Mesothelial cell of epicardium (in vitro differentiated cells): ENCODE measurements at places on chromosomes 5 and 9.

DNA sequence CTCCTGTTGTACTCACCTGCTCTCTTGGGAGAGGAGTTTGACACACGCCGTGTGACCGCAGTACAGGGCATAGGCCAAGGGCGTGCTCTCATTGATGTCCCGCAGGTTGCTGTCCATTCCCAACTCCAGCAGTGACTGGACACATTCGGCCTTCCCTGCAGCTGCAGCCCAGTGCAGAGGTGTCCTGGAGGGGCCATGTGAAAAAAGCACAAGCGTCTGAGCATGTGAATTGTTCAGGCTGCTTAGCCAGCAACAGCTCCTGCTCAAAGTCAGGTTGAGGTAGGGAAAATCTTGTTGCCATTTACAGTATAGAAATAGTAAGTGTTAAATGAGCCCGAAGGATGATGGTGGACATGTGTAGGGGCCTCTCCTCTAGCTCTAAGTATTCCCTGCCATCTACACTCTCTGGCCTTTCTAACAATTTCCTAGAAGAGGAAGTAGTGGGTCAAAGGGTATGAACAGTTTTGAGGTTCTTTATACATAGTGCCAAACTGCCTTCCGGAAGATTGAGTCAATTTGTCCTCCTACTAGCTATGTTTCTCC lies 116.5 kb downstream of the ANKRD55 start:
- H3K4me1 ChIP-seq = peaks cover 10% of the 10 kb centered on the region
- no peak overlapping the region for H3K4me3 ChIP-seq
- no peaks in the 10 kb centered on the region for H3K36me3 ChIP-seq
- H3K27ac ChIP-seq = no peak overlapping the region

GRCh38 chr5:173963867-173964441 lies 25.0 kb upstream of the C5orf47 start:
- peak overlapping the region; percentile 83 for H3K27ac ChIP-seq
- no peak for DNase-seq
- peaks cover 24% of the 10 kb centered on the region for H3K4me1 ChIP-seq
- H3K36me3 ChIP-seq = no peaks in the 10 kb centered on the region
- no peaks in the 10 kb centered on the region for H3K27me3 ChIP-seq
- peak overlapping the region; percentile 64 for H3K4me3 ChIP-seq

DNA sequence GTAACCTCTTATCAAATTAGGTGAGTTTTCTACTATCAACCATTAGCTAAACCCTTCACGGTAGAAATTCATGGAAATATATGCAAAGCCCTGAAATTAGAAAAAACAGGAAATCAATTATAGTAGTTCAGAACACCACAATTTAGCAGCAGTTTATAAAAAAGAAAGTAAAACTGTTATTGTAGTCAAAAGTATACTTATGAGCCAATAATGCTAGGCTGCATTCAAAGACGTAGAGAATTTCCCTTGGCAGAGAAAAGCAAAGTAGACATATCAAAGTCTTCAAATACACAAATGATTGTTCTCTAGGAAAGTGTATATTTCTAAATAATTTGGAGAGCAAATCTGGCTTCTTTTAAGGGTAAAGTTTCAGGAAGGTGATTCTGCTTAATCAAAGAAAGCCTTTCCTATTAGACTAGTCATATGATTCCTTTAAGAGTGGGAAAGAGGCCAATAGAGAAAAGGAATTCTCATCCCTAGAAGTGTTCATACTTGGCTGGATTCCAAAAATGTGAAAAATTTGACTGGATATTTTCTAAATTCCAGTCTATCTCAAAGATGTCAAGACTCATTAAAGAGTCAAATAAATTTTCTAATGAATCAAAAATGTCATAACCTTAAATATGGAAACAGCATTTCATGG lies 185.5 kb downstream of the SMC2 start:
- H3K4me3 ChIP-seq = no peak overlapping the region
- H3K27me3 ChIP-seq = peaks cover 11% of the 10 kb centered on the region
- no peak for DNase-seq
- peak overlapping the region; percentile 80 for H3K27ac ChIP-seq

DNA sequence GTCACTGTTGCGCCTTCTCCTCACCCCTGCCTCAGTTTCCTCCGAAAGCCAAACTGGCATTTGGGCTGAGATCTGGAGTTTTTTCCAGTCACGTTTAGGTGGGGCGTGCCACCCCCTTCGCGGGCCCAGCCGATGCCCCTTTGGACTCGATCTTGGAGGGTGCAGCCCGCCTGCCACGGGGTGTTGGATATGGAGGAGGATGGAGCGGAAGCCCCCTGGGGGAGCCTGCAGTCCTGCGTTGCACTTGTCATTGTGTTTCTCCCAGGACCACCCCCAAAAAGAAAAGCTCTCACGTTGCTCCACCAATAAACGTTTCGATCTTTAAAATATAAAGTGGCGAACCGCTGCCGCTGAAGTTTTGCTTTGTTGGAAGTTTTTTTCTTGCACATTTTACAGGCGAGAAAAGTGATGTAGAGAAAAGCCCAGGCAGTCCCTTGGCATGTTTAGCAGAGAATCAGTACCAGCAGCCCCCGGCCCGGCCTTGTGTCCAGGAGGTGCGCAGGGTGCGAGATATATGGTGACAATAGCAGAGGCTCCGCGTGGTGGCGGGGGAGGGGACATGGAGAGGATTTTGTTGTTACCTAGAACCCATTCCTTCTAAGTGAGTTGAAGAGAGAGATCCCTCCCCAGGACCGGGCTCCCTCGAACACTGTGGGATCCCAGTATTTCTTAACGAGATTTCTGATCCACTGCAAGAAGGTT lies 681 bp downstream of the F2R start:
- peaks cover 18% of the 10 kb centered on the region for H3K4me1 ChIP-seq
- peak; percentile 25 for DNase-seq
- H3K4me3 ChIP-seq = peak overlapping the region; percentile 85
- peak overlapping the region; percentile 30 for H3K27ac ChIP-seq
- peaks cover 25% of the 10 kb centered on the region for H3K27me3 ChIP-seq

DNA sequence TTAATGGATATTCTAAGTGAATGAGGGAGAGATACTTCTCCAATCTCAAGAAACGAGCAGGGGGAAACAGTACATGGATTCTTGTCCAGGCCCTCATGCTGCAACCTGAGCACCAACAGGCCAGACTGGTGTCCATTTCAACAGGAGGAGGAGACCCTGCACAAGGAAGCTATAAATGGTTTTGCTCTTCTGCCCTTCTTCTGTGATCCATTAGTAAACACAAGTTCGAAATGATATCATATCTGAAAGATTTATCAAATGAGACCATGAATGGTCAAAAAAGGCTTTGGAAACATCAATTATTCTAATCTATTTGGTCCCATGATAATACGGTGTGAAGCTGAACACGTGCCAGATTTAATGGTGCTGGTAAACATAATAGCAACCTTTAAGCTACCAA lies 109.8 kb downstream of the NR6A1 start:
- H3K4me3 ChIP-seq = peak overlapping the region; percentile 65
- no peaks in the 10 kb centered on the region for H3K27me3 ChIP-seq
- peak overlapping the region; percentile 96 for H3K27ac ChIP-seq
- peaks cover 12% of the 10 kb centered on the region for H3K36me3 ChIP-seq
- DNase-seq = no peak

- DNase-seq = no peak
- no peaks in the 10 kb centered on the region for H3K27me3 ChIP-seq
- no peaks in the 10 kb centered on the region for H3K4me1 ChIP-seq
- H3K4me3 ChIP-seq = no peak overlapping the region
- H3K27ac ChIP-seq = no peak overlapping the region
- no peaks in the 10 kb centered on the region for H3K36me3 ChIP-seq
Measured at GRCh38 chr9:116998305-116998704, 311.2 kb downstream of the TRIM32 start.

GRCh38 chr5:123000731-123001130 lies 35.8 kb downstream of the PPIC start:
- H3K4me1 ChIP-seq = peaks cover 5% of the 10 kb centered on the region
- peaks cover 26% of the 10 kb centered on the region for H3K36me3 ChIP-seq
- H3K27me3 ChIP-seq = no peaks in the 10 kb centered on the region
- no peak for DNase-seq
- H3K27ac ChIP-seq = no peak overlapping the region
- no peak overlapping the region for H3K4me3 ChIP-seq

GRCh38 chr5:10377081-10377480 lies 23.6 kb downstream of the MARCHF6 start:
- peak overlapping the region; percentile 59 for H3K27ac ChIP-seq
- peaks cover 29% of the 10 kb centered on the region for H3K36me3 ChIP-seq
- H3K4me1 ChIP-seq = peaks cover 24% of the 10 kb centered on the region
- no peak overlapping the region for H3K4me3 ChIP-seq
- DNase-seq = no peak

DNA sequence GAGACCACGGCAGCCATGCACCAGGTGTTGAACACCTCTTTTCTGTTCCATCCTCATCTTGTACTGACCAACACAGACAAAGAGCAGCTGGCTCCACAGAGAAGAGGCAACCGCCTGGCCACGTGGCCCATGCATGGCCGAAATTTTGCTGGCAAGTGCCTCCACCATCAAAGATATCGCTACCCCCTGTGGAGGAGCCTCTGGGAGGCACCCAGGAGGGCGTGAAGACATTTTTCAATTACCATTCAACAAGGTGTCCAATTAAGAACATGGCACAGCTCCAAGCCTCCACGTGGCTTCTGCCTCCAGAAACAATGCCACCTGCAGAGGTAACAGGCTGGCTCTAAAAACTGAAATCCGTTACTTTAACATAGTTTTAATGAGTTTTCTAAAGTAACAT lies 54.4 kb upstream of the CKS2 start:
- no peak overlapping the region for H3K27ac ChIP-seq
- H3K27me3 ChIP-seq = peaks cover 2% of the 10 kb centered on the region
- no peaks in the 10 kb centered on the region for H3K36me3 ChIP-seq
- H3K4me1 ChIP-seq = no peaks in the 10 kb centered on the region
- no peak overlapping the region for H3K4me3 ChIP-seq
- DNase-seq = no peak

- H3K27ac ChIP-seq = no peak overlapping the region
- no peak for DNase-seq
- H3K4me1 ChIP-seq = no peaks in the 10 kb centered on the region
- no peak overlapping the region for H3K4me3 ChIP-seq
- no peaks in the 10 kb centered on the region for H3K27me3 ChIP-seq
- no peaks in the 10 kb centered on the region for H3K36me3 ChIP-seq
Measured at GRCh38 chr9:77833561-77834429, 185.7 kb upstream of the GNA14 start.

DNA sequence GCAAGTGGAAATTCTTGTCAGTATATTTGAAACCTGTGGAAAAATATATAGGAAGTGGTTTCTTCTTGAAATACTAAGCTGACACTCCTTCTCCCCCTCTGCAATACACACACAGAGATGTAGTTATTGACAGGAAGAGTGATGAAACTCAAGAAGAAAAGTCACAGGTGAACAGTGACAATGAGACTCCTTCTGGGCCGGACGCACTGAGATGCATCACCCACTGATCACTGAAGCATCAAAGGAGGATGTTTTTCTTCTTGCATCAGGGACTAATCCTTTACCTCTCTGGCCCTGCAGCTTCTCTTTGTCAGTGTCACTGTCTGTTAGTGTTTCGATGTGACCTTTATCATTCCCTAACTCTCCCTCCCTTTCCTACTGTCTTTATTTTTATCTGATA lies 1864.2 kb upstream of the C9orf72 start:
- DNase-seq = no peak
- H3K36me3 ChIP-seq = no peaks in the 10 kb centered on the region
- H3K27me3 ChIP-seq = no peaks in the 10 kb centered on the region

- no peak overlapping the region for H3K4me3 ChIP-seq
- no peaks in the 10 kb centered on the region for H3K27me3 ChIP-seq
- no peak for DNase-seq
- H3K27ac ChIP-seq = peak overlapping the region; percentile 82
Measured at GRCh38 chr5:58274191-58274590, 185.7 kb downstream of the PLK2 start.

- H3K4me3 ChIP-seq = no peak overlapping the region
- no peak for DNase-seq
- peaks cover 14% of the 10 kb centered on the region for H3K4me1 ChIP-seq
- peaks cover 17% of the 10 kb centered on the region for H3K36me3 ChIP-seq
- no peak overlapping the region for H3K27ac ChIP-seq
Measured at GRCh38 chr9:86069206-86069869, 30.0 kb downstream of the GOLM1 start.

DNA sequence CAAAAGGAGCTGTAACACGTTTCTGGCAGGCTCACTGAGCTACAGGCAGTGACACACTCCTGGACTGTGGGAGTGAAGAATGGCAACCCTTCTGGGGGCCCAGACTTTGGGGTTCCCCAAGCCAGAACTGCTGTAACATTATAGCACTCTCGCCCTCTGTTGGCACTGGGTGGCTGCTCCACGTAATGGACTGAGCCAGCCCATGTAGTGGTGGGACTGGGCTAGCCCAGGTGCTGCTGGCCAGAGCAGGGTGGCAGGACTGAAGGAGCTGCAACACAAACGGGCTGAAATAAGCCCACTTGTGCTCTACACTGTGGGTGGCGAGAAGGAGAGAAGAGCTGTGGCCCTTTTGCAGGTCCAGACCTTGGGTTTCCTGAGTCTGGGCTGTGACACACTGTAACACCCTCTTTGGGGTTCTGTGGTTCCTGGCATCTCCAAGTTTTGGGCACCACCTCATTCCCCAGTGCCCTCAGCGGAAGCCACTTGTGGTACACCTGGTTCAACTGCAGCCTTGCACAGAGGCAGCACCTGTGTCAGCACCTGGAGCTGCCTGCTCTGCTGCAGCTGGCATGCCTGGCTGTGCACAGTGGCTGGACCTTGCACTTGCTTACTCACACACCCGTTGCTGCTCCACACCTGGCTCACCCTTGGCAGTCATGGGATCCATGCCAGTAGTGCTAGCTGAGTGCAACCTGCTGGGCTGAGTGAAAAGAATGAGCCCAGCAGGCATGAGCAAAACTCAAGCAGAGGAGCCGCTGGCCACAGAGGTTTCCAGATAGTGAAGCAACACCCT lies 95.0 kb upstream of the PRR16 start:
- no peak overlapping the region for H3K4me3 ChIP-seq
- no peaks in the 10 kb centered on the region for H3K36me3 ChIP-seq
- no peaks in the 10 kb centered on the region for H3K27me3 ChIP-seq
- H3K4me1 ChIP-seq = no peaks in the 10 kb centered on the region
- DNase-seq = no peak

DNA sequence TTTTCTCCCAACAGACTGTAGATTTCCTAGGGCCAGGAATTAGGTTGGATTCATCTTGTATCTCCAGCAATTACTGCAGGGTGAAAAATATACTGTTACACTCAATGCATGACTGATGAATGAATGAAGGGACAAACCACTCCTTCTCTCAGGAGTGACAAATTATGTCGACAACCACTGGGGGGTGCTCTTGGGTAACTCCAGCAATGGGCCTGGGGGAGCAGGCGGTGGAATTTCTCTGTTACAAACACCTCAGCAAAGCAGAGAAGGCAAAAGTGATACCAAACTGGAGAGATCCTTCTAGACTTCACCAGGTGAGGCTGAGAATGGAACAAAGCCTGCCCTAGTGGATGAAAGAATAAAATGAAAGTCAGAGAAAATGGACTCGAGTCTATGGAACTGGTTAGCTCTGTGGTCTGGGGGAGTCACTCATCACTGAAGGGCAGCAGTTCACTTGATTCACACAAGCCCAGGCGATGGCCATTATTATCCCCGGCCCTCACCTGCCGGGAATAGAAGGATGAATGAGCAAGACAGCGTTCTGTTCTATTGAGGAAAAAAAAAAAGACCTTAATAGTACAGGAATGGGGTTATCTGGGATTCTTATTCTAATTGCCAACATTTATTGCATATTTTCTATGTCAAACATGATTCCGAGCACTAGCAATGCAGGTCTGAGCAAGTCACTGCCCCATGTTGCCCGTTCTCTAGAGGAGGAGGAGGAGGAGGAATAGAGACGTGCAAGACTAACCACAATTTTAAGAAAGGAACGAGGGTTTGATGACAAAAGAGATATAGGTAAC lies 341.1 kb downstream of the ASTN2 start:
- DNase-seq = no peak
- peaks cover 25% of the 10 kb centered on the region for H3K4me1 ChIP-seq
- H3K4me3 ChIP-seq = no peak overlapping the region
- no peaks in the 10 kb centered on the region for H3K36me3 ChIP-seq
